ENCODE measurements at places on chromosomes 1 and 21.
A peak's percentile ranks its signal among the peaks of the same experiment; 100 is the strongest.

DNA sequence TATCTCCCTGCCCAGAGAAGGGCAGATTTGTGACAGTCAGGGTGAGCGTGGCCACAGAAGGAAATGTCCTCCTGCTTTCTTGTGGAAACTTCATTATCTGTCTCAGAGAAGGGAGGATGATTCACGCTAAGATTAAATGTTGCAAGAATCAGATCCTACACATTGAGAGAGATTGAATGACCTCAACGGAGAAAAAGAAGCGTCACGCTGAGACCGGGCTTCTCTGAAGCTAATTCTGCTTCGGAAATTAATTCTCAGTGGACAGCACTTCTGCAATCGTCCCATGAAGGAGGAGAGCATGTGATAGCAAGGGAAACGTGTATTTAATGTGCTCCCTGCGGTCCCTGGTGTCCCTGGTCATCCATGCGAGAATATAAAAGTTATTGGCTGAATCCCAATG, 19.8 kb upstream of the C1orf21 start:
- no peak for DNase-seq

DNA sequence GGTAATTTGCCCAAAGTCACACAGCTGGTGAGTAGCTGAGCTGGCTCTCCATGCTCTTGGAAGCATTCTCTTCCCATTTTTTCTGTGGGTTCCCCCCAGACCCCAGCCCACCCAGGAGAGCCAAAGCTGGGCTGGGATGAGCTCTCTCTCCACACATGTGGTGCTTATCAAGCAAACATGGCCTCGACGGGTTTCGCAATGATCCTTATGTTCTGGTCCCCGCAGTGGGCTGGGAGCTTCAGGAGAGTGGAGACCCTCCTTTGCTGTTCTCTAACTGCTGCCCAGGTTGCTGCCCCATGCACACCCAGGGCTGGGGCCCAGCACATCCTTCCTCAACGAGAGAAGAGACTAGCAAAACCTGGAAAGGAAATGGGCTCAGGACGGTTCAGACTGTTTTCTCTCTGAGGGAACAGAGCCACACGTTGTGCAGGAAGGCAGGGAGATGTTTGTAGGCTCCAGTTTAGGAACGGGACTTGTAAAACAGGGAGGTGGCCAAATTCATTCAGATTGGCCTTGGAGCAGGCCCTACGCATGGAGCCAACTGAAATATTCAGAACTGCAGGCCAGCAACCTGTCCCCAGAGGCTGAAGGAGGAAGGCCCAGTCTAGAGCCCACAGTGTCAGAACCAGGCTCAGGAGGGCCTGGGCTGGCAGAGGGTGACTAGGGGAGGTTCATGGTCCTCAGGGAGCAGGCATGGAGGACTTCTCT, 27.2 kb upstream of the CSF1 start:
- no peak for DNase-seq

- DNase-seq, result no peak
Observed at GRCh38 chr1:247114351-247115140, 10.4 kb upstream of the ZNF669 start.

DNA sequence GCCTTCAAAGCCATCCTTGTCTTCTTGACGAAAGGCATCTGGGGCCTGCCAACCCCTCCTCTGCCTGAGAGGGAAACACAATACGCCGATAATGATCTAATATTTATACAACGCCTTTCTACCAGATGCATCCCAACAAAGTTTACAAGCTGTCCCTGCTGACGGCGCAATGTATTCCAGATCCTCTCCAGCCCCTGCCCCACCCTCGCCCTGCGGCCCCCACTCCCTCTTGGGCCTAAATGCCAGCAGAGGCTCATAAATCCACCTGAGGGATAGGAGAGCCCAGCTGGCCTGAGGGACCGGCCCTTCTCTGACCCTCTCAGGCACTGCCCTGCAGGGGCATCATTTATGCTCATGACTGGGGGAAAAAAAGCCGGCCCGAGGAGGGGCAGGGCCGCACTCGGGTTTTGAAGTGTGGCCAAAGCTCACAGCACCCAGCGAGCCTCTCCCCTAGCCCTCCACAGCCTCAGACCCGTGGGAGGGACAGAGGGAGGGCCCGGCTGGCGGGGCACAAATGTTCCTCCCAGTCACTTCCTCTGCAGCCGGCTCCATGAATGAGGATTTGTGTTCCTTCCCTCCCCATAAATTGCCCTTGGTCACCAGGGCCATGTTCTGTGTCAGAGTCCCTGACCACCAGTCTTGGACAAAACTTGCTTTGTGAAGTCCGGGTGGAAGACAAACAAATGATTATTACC, 140.3 kb downstream of the FOXD2 start:
- DNase-seq, result peak; percentile 66

GRCh38 chr1:39392851-39393573, 98.4 kb upstream of the BMP8A start:
- DNase-seq, result no peak

DNA sequence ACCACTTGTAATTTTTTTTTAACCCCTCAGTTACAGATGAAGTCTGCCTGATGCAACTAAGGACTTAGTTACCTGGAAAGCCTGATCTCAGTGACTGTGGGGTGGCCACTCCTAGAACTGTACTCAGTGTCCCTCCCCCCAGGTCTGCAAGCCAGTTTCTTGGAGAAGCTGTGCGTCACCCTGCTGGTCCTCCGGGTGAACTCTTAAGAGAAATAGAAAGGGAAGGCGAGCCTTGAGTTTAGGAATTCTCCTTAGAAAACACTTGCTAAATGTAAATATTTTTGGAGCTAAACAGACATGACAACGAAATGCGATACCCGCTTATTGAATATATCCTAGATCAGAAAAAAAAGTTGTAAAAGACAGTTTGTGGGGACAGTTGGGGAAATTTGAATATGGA, 730 bp downstream of the SLC16A4 start:
- DNase-seq, result no peak
